Activated CD4-positive, alpha-beta T cell treated with anti-CD3 and anti-CD28 coated beads, Interleukin-2, amount 10 ng/mL, durations not matched to agents 7 days and 5 days (primary cell): ENCODE measurements at places on chromosomes 3 and 15.

DNA sequence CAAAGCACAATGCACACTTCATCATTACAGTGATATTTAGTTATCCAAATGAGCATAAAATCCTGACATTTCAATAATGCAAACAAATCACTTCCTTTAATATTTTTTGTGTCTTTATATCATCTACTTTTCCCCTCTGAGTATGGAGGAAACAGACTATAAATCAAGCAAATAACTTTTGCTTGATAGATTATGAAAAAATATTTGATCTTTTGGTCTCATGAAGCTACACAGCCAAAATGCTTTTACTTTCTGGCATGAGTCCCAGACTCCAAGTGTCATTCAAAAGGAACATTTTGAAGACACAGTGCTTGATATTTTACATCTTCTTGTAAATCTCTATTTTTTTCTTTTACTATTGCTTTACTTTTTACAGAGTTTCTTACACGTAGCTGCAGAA is 215.3 kb upstream of the ROBO1 start:
- no peak for DNase-seq

DNA sequence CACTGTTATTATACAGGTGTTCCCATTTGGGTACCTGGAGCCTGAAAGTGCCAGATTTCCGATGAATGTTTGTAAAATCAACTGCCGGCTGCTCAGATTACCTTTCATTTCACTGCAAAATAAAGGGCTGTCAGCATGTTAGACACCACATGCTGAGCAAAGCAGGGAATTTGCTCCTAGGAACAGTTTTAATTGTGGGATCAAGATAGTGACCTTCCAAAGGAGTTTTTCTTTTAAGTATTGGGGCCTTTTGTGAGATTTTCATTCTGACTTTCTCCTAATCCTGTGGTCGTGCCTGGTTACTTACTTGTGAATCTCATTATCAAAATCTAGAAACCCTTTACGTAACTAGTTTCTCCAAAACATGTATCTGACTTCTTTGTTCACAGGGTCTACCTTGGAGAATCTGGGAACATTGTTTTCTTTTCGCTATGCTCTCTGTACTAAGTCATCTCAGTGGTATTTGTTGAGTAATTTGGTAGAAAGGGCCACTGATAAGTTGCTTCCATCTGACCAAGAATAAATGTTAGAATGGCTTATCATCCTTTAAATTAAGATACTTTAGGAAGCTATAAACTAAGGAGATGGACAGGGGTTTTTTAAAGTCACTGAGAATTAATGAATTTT is 40.8 kb upstream of the LRTM1 start:
- DNase-seq = no peak

GRCh38 chr3:18245721-18246120 is 179.4 kb downstream of the SATB1 start:
- no peak for DNase-seq

DNA sequence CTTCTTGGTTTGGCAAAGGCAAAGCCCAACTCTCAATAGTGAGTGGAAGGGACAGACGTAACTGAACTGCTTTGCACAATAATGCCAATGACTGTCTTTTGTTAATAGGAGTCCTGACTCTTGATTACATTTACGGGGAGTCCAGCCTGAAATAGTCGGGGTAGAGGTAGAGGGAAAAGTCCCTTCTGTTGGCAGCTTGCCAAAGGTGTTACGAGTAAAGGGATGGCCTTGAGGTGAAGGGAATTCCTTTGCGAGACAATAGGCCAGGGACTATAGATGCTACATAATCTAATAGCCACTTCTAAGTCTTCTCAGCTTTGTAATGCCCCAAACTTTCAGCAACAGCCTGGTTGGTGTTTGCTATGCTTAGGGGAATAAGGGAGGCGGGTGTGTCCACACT is 2.2 kb upstream of the SENP2 start:
- DNase-seq = no peak

GRCh38 chr15:57109005-57109404 is 190.6 kb downstream of the TCF12 start:
- no peak for DNase-seq

GRCh38 chr15:98077186-98077585 is 116.7 kb downstream of the ARRDC4 start:
- DNase-seq = no peak

- no peak for DNase-seq
Observed at GRCh38 chr15:76075046-76075445, 15.3 kb downstream of the TMEM266 start.

DNA sequence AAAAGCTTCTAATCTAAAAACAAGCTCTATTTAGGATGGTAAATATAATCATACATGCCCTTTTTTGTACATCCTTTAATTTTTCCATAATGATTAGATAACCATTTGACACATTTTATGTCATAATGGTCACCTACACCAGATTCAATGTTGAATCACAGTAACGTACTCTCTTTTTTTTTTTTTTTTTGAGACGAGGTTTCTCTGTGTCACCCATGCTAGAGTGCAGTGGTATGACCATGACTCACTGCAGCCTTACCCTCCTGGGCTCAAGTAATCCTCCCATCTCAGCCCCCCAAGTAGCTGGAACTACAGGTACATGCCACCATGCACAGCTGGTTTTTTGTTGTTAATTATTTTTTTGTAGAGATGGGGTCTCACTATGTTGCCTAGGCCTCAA is 49.2 kb downstream of the PROS1 start:
- DNase-seq = no peak

DNA sequence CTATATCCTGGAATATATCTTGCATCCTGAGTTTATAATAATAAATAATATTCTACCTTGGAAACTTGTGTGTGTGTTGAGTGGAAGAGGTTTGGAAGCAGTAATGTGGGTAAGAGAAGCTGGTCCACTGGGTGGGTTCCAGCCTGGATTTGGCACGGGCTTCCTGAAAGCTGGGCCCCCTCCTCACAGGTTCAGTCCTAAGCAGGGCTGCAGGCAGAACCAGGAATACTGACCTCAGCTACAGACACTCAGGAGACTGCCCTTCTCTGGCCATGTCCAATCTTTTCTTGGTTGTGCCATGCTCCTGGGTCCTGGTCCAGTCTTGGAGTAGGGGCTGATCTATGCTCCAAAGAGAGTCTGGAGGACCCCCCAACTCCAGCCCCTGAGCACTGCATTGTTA is 4.5 kb downstream of the MYD88 start:
- no peak for DNase-seq

DNA sequence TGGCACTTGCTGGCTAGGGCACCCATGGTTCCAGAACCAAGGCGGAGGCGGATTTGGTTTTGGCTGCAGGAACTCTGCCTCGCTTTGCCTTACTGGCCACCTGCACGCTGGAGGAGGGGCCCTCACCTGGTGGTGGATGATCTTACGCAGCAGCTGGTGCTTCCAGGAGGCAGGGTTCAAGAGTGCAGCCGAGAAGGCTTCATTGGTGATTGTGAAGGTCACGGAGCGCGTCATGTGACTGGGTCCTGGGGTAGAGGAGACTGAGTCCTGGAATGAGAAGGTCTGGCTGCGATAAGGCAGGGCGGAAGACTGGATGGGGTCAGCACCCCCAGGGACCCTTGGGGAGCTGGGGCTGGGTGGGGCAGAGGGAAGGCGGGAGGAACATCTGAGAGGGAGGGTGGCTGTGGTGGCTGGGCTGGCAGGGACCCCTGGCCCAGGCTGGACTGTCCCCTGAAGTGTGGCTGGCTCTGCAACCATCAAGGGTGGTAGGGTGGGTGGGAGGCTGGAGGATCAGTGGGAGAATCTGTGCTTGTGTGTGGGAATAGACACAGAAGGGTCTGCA is 25.8 kb upstream of the GOLGA6C start:
- DNase-seq = no peak

- DNase-seq = no peak
Observed at GRCh38 chr3:102224171-102224570, 210.6 kb upstream of the ZPLD1 start.

- DNase-seq = no peak
Observed at GRCh38 chr3:17752436-17752835, 10.0 kb upstream of the TBC1D5 start.

DNA sequence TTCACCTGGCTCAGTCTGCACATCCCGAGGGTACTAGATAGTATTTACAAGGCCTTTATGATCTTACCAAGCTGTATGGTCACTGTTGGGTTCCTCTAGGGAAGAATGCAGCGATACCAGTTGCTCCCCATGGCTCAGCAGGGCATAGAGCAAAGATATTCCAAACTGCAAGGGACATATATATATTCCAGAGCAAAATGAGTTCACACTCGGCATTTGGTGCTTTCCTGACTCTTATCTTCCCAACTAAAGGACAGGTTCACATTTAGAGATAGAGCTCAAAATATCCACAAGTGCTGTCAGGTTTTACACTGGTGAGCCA is 3.5 kb upstream of the SPG11 start:
- no peak for DNase-seq
